HCT116 (cell line): ENCODE measurements at places on chromosomes 3 and 15. TPM values are rescaled to one million over a fixed set of nuclear protein-coding genes. Genes with fewer than 3 reads are reported as not detected.

- DNase-seq: no peak
- peaks cover 2% of the 10 kb centered on the region; the same call in 1 of the 2 replicates for H3K4me1 ChIP-seq
- no peak overlapping the region for H3K27ac ChIP-seq
These were observed 24.6 kb upstream of the ANPEP start for GRCh38 chr15:89839167-89839810.

Gene GRM7
- not detected for total RNA-seq

Gene CCDC39
- not detected for total RNA-seq

Gene TMEM108
- not detected for total RNA-seq

Gene CCR3
- not detected for total RNA-seq

DNA sequence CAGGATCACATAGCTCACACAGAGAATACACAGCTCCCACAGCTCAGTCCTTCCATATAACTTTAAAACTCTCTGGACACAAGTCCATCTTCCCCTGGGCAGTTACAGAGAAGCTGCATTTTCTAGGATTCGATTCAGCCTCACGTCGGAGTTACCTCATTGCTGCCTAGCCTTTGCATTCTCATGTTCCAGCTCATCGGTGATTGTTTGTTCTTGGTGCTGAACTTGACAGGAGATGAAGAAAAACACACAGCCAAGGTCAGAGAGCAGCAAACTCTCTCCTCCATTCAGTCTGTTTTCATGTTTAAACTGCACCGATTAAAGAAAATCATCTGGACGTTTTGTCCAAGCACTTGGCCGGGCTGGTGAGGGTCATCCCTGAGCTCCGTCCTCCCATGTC lies 375.5 kb upstream of the CFAP20DC start:
- no peaks in the 10 kb centered on the region for H3K36me3 ChIP-seq
- peaks cover 49% of the 10 kb centered on the region for H3K27me3 ChIP-seq
- no peak overlapping the region for H3K4me3 ChIP-seq

Gene ITIH1
- total RNA-seq: 0.37 TPM
